Activated T-cell treated with anti-CD3 and anti-CD28 coated beads, Interleukin-2, amount 50 U/mL, for 48 hours (primary cell): ENCODE measurements at places on chromosomes 1 and 21.

GRCh38 chr1:52402860-52403240 is 1.4 kb downstream of the ORC1 start:
- no peak for DNase-seq

- no peak for DNase-seq
Measured at GRCh38 chr1:95308276-95309030, 74.4 kb downstream of the RWDD3 start.

DNA sequence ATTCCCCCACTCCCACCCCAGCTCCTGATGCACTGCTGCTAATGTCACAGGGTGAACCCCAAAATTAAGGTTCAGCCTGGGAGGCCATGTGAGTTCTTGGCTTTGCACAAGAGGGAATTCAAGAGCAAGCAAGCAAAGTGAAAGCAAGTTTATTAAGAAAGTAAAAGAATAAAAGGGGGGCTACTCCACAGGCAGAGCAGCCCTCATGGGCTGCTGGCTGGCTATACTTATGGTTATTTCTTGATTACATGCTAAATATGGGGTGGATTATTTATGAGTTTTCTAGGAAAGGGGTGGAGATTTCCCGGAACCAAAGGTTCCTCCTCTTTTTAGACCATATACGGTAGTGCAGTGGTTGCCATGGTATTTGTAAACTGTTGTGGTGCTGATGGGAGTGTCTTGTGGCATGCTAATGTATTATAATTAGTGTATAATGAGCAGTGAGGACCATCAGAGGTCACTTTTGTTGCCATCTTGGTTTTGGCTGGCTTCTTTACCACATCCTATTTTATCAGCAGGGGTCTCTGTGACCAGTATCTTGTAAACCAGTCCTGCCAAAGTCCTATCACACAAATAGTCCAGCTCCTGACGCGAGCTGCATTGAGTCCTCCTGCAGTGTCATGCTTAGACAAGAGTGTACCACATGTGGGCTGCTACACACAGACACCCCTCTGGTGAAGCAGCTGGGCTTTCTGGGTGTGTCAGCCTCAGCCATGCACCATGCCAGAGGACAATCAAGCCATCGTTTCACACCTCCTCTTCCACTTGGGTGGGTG is 46.4 kb upstream of the CSF1 start:
- no peak for DNase-seq

GRCh38 chr1:156045076-156045475 is 8.5 kb downstream of the UBQLN4 start:
- no peak for DNase-seq
